ENCODE measurements at places on chromosomes 5 and 9. TPM values are rescaled to one million over a fixed set of nuclear protein-coding genes. Genes with fewer than 3 reads are reported as not detected.

GRCh38 chr9:127500399-127500798 lies 49.1 kb downstream of the LRSAM1 start:
- no peak for DNase-seq

DNA sequence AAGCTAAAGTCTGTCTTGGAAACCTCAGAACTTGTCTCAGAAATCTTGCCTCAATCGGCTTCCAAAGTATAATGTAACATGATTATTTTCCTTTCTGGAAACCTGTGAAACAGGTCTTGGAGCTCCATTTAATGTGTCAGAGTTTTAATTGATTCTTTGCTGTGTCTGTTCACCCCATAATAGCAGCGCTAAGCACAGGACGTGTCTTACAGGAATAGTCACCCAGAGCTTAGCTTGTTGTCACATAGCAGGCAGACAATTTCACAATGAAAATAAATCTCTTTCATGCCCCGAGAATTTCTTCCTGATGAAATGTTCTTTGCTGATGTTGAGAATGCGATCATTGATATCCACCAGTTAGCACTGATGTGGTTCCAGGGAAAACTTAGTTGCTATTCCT lies 40.2 kb upstream of the PTPN3 start:
- DNase-seq = no peak

DNA sequence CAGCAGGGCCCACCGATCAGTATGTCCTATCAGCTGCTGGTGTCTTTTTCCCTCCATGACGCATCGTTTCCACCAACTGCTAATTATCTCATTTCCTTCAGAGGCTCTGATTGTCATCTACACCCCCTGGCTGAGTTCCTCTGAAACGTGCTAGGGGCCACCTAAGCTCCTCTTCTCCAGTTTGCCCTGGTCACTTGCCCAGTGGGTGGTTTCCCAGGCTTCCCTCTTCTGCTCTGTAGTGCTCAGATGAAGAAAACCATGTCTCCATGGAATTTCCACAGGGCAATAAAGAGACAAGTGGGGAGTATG lies 65.3 kb downstream of the TSTD2 start:
- no peak for DNase-seq

- DNase-seq = no peak
Measured at GRCh38 chr9:124495126-124496074, 11.8 kb downstream of the NR5A1 start.

GRCh38 chr9:16598316-16598715 lies 272.2 kb downstream of the BNC2 start:
- no peak for DNase-seq

GRCh38 chr9:21404146-21404545 lies 4.8 kb upstream of the IFNA8 start:
- DNase-seq = no peak

DNA sequence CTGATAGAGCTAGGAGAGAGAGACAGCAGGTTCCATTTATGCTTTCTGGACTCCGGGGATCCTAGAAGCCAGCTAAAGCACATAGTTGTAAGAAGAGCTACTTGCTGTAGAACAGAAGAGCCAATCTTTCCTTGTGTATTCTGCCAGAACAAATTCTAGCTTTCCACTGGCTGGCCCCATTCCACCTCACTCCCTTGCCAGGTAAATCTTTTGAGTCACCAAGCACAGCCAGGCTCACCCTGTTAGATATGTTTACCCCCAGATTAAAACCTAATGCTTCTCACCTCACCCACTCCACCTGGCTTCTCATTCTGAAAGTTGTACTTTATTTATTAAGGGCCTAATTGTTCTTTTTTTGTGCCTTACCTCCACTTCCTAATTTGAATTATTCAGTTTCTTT lies 48.9 kb upstream of the CHD1 start:
- no peak for DNase-seq

- no peak for DNase-seq
Measured at GRCh38 chr5:133831491-133832224, 136.8 kb downstream of the C5orf15 start.

Gene PCDHGB5
- total RNA-seq = 18.1 TPM

Gene SPINK13
- total RNA-seq = not detected

Gene WDR41
- total RNA-seq = 140 TPM

Gene IL3
- total RNA-seq = not detected

Gene SPOCK1
- total RNA-seq = 36.7 TPM

Measured in occipital lobe (tissue), 3 donors.